ENCODE measurements at places on chromosomes 3 and 15.

DNA sequence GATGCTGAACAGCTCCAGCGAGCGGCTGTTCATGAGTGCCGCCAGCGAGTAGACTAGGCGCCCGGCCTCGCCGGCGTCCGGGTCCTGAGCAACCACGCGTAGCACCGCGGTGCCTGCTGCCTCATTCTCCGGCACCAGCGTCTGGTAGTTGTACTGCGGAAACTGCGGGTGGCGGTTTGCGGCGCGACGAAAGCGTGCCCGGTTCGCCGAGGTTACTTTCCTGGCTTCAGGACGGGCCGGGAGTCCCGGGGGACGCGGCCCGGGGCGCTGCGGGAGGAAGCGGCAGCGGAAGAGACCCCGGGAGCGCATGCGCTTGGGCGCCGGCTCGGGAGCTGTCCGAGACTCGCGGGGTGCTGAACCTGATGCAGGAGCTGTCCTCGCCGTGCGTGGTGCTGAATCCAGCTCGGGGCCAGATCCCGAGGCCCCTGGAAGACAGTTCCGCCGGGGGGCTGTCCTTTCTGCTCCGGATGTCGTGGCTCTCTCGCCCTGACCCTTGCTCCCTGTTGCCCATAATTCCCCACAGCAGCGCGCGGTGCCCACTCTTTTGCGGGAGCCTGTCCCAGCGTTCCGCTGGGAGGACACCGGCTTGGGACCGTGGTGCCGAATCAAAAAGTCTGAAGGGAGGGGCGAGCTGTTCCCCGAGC lies 1.1 kb downstream of the CELSR3 start:
- DNase-seq = peak; percentile 76

- no peak for DNase-seq
Observed at GRCh38 chr3:69353503-69353902, 32.4 kb downstream of the FRMD4B start.

- DNase-seq = no peak
Observed at GRCh38 chr3:149419816-149420215, 42.4 kb upstream of the TM4SF1 start.

DNA sequence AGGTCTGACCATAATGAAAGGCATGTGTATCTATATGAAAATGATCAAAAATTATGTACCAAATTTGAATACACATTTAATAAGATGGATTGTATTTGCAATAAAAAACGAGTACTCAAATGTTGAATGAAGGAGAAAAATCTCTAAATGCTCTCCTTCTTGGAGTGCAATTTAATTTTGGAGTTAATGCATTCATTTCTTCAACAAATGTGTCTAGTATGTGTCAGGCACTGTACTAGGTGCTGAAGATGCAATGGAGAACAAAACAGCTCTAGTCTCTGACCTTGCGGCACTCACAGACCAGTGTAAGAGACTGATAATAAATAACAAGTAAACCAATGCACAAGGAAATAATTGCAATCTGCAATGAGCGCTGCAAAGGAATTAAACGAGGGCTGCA lies 28.8 kb downstream of the CA12 start:
- DNase-seq = no peak

GRCh38 chr3:149288655-149289054 lies 44.8 kb downstream of the TM4SF18 start:
- no peak for DNase-seq

GRCh38 chr3:197183582-197183981 lies 114.8 kb downstream of the DLG1 start:
- DNase-seq = no peak

DNA sequence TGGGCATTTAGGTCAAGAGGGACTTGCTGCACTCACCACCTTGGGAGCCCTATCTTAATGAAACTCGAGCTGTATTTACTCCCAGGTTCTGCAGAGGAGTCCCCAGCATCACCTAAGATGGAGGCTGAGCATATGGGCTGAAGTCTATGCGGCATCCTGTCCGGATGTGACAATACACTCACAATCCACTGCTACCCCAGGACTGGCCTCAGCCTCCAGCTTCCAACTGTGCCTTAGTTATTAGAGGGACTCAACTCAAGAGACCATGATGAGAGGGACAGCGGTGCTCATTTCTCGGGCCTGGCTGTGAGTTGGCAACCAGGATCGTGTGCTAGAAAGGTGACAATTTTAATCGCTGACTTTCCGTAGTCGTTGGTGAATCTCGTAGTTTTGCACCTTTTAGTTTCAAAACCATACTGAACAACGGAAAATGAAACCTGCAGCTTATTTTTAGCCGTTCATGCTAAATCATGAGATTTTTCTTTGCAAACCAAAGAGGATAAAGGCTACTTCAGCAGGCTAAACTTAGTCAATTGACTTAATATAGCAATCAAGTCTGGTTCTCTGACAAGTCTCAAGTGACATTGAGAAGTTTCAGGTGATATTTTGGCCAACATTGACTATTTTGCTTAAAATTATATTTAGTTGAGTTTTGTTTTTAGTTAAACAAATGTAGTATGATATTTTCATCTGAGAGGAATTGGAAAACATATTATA lies 11.1 kb downstream of the ZBTB38 start:
- no peak for DNase-seq

DNA sequence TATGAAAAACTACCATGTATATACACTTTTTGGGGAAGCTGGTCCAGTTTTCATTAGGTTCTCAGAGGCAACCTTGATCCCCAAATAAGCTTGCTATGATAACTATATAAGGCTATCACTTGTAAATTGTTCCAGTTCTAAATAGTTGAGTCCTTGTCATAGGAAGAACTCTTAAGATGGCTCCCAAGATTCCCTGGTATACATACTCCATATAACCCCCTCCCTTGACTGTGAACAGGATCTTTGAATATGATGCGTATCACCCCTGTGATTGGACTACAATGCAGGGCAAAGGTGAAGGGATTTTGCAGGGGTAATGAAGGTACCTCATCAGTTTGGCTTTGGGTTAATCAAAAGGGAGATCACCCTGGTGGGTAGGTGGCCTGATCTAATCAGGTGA lies 48.6 kb upstream of the TRIM59 start:
- DNase-seq = no peak

- DNase-seq = no peak
Observed at GRCh38 chr3:100003609-100004503, 110.4 kb downstream of the FILIP1L start.

GRCh38 chr15:60428935-60429334 lies 31.1 kb upstream of the ANXA2 start:
- DNase-seq = no peak

- DNase-seq = no peak
Observed at GRCh38 chr3:16548721-16549120, 35.2 kb upstream of the RFTN1 start.

DNA sequence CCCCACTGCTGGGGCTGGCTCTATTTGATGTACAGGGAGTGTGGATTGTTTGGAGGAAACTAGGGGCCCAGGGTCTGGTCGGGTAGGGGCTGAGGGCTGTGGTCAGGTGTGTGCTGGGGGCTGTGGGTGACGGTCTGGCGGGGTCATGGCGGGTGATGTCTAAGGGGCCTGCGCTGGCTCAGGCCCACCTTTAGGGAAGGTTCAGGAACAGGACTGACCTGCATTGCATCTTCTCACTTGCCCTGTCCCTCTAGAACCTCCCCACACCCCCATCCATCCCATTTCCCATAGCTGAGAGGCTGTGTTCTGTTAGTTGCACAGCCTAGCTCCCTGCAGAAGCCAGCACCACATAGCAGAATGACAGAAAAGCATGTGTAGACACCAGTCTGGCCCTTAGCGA lies 39.1 kb downstream of the SCN5A start:
- DNase-seq = no peak

DNA sequence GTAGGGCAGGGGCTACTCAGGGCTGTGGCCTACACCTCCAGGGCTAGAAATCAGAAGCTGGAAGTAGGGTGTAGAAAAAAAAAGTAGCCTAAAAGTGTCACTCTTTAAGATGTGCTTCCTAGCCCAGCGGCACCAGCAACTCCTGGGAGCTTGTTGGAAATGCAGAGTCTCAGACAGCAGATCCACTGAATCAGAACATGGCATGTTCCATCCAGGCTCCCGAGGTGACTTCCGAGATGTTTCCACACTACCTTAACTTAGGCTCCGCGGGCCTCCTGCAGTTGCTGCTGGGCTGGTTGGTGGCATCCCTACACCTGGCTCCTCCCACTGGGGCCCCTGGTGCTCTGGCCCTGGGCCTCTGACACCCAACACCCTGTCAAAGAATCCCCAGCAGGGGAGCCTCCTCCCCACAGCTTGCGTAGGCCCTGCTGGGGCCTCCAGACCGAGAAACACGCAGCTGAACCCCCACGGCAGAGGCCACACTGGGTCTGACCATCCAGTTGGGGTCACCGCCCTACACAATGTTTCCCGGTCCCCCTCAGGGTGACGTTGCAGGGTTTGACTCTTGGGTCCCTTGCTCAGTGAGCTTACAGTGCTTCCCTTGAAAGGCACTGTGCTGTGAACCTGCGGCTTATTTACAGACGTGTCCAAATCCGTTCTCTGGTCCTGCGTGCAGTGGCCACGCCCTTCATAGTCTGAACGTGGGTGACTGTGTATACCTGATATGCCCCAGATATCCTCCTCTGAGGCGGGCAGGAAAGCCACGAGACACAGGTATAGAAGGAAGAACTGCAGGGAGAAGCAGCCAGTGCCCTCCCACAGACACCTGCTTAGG lies 46.5 kb downstream of the FAM174B start:
- no peak for DNase-seq

GRCh38 chr15:79427781-79428598 lies 4.1 kb upstream of the MINAR1 start:
- DNase-seq = no peak

- no peak for DNase-seq
Observed at GRCh38 chr15:46442901-46443590, 808.2 kb downstream of the SQOR start.

DNA sequence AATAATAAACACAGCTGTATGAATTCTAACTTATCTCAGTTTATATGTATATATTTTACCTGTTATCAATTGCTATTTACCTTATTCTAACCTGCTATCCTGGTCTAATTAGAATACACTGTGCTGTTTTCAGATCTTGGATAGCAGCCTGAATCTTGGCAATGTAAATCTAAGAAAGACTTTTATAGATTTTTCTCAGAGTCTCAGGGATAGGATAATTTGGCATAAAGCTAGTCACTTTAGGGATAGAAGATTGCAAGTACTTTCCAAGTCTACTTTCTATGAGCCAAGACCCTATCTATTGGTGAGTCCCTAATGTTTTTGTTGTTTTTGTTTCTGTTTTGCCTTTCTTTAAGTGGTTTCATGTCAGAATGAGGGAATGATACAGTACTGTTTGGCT lies 695.7 kb downstream of the NAALADL2 start:
- DNase-seq = no peak

DNA sequence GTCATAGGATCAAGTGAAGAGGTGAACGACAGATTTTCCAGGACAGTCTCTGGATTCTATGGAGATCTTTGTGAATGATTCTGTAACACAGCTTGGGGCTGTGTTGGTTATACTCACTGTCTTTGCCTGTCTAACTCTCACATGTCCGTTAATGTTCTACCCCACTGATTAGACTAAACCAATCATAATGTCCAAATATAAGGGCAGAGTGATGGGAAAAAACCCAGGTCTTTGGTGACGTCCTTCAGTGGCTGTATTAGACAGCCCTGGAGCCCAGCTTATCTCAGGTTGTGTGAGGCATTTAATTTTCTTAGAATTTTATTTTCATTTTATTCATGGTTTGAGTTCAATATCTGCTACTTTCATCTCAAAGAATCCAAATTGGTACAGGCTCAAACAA lies 59.3 kb upstream of the TRA2B start:
- DNase-seq = no peak

- no peak for DNase-seq
Observed at GRCh38 chr15:77869021-77869895, 208.3 kb downstream of the TBC1D2B start.

- no peak for DNase-seq
Observed at GRCh38 chr3:179613807-179614206, 9.2 kb downstream of the NDUFB5 start.

DNA sequence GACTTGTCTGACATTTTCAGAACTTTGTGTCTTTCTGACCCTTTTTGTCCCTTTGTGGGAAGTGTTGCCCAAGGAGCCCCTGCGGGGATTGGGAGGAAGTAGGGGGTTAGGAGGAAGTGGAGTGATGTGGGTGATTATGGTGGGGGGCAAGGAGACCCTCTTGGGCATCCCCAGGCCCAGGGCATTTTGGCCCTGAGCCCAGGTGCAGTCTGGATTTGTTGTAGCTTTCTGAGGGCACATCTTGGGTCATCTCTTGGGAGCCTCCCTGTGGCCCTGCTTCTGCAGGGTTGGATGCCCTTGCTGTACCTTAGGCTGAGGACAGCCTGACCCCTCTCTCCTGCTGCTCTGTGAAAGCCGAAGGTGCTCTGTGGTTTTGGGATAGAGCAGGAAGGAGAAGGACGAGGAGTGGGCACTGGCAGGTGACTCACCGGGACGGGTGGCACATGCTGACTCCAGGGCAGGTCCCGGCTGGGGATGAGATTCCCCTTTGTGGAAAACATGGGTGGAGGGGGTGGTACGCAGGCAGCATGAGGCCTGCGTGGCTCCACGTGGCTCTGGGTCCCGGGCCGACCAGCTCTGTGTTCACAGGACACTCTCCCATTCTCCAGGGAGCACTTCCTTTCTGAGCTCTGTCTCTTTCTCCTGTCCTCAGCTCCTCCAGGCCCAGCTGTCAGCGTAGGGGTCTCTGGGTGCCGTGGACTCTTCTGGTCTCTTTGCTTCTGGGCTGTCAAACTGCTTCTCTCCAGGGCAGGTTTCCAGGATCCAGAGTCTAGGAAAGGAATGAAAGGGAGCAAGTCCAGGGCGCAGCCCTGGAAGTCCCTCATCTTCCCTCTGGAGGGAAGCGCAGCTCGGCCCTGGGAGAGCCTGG lies 11.8 kb downstream of the CD276 start:
- DNase-seq = no peak

- no peak for DNase-seq
Observed at GRCh38 chr3:42847731-42848130, 27.9 kb downstream of the CYP8B1 start.

- peak; percentile 79 for DNase-seq
Observed at GRCh38 chr3:52238761-52239701, at the start of gene TWF2. TWF2 (minus strand) TSS chr3:52239158; CDS start chr3:52239016, 142 bp downstream.

GRCh38 chr3:159953325-159954085 lies 35.1 kb upstream of the IL12A start:
- DNase-seq = no peak

GRCh38 chr3:152531717-152532116 lies 263.0 kb downstream of the MBNL1 start:
- DNase-seq = no peak
